ENCODE measurements at places on chromosomes 5 and 9. TPM values are rescaled to one million over a fixed set of nuclear protein-coding genes. Genes with fewer than 3 reads are reported as not detected.

The DBH gene
- polyA plus RNA-seq: 0.51 TPM

GRCh38 chr9:110248361-110248760, 7.9 kb downstream of the TXN start:
- no peak for DNase-seq

The CCL27 gene
- polyA plus RNA-seq: 0.81 TPM

- DNase-seq: no peak
These were observed 73.7 kb downstream of the TENT4A start for GRCh38 chr5:6786786-6787495.

The TMEM267 gene
- polyA plus RNA-seq: 13.6 TPM

DNA sequence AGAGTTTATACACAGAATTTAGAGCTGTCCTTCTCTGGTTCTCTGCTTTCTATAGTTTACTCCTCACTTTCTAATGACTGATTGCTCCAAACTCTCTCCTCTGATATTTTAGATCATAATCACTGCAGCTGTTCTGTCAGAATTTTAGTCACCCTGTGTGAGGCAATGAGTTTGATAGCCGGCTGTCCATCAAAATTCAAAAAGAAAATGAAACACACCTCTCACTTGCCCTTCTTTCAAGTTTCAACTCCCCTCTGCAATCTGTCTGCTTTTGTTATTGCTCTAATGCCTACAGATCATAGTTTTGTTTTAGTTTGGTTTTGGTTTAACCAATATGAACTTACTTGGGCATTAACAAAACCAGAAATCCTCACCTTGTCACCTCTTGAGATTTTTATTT, 23.3 kb upstream of the ABLIM3 start:
- no peak for DNase-seq

DNA sequence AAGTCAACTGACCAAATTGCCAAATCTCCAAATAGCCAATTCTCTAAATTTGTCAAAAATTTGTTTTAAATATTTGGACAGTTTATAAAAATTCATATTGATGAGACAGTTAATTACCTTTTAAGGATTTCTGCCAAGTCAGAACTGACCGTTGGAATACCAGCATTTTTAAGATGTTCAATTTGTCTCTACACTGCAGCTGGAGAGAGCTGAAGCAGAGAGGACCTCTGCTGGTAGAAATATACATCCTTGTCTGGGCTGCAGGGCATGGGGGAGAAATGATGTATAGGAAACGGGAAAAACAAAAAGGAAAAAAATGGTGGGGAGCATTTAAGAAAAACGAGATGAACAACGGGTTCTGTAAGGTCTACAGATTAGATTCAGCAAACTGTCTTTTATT, 16.8 kb downstream of the NR6A1 start:
- peak; percentile 32 for DNase-seq

The ADAMTSL2 gene
- 1.7 TPM for polyA plus RNA-seq

The KCNN2 gene
- 8.0 TPM for polyA plus RNA-seq

The SLC1A3 gene
- polyA plus RNA-seq: 21.2 TPM

The TMEM171 gene
- 0.88 TPM for polyA plus RNA-seq

The TMEM252 gene
- polyA plus RNA-seq: 0.70 TPM

- DNase-seq: peak; percentile 97
These were observed 13.7 kb downstream of the TRIO start for GRCh38 chr5:14156650-14157492.

DNA sequence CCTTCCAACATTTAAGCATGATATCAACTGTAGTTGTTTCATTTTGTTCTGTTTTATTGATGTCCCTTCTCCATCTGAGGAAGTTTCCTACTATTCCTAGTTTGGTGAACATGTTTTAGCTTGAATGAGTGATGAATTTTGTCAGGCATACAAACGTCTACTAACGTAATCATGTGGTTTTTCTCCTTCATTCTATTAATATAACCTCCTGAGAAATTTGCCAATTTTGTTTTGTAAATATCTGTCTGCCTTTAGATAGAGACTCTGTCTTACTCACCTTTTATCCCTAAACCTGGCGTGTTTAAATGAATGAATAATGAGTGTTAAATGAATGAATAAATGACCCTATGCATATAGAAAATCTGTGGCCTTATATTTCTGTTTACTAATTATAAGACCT, 26.5 kb upstream of the NREP start:
- DNase-seq: no peak

GRCh38 chr5:71924325-71924724, 182.9 kb upstream of the MAP1B start:
- DNase-seq: no peak

GRCh38 chr5:5480481-5481111, 58.1 kb downstream of the ICE1 start:
- DNase-seq: no peak

The BASP1 gene
- polyA plus RNA-seq: 29.9 TPM

GRCh38 chr9:35840881-35841644, 12.0 kb downstream of the TMEM8B start:
- DNase-seq: no peak

The C5orf52 gene
- polyA plus RNA-seq: not detected

The COL15A1 gene
- polyA plus RNA-seq: 167 TPM

DNA sequence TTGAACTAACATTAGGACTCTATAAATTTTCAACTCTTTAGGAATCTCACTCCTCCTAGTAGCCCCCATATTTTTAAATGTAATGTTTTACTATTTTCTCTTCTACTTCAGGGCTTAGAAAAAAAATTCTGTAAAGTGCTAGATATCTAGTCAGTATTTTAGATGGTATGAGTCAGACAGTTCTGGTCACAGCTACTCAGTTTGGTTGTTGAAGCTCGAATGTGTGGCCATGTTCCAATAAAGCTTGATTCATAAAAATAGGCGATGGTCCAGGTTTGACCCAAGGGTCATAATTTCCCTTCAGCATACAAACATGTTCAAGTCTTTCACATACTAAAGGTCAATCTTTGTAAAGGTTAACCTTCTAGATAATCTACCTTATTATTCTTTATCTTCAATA, 566.0 kb upstream of the CDH18 start:
- DNase-seq: no peak

The CCDC192 gene
- polyA plus RNA-seq: 0.48 TPM

The CD180 gene
- polyA plus RNA-seq: 1.4 TPM

DNA sequence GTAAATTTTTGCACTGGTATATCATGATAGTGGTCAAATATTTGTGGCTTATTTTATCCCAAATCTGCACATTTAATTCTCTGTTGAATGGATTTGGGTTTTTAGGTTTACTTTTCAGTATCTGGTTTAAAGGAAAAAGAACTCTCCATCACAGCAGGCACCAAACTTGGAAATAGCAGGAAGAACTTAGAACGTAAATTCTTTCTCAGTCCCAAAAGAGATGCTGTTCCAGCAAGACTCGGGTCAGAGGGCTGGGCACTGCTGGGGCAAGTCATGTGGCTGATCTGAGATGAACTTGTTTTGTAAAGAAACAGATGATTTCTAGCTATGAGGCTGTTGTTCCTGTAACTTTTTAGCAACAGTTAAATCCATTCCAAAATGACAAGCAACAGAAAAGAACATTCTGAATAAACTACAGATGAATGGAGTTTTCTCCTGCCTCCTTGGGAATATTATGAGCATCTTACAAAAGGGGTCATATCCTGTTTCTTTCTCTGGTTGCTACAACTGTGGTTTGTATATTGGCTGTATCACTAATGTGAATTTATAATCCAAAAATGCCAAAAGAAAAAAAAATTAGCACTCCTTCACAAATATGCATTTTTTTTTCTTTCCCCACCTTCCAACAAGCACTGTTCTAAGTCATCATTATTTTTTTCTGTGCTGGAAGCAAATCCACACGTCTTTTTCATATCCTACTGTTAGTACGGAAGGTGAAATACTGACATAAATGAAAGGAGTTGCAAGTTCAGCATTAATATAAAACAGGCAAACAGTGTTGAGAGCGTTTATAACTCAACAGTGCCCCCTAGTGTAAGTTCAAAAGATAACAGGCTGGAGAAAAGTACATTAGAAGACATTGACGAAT, 31.1 kb downstream of the OR2K2 start:
- peak; percentile 75 for DNase-seq

GRCh38 chr5:154447089-154447725, 1.4 kb downstream of the SAP30L start:
- no peak for DNase-seq

The LIX1 gene
- polyA plus RNA-seq: 8.6 TPM

The PHF24 gene
- polyA plus RNA-seq: 0.13 TPM

DNA sequence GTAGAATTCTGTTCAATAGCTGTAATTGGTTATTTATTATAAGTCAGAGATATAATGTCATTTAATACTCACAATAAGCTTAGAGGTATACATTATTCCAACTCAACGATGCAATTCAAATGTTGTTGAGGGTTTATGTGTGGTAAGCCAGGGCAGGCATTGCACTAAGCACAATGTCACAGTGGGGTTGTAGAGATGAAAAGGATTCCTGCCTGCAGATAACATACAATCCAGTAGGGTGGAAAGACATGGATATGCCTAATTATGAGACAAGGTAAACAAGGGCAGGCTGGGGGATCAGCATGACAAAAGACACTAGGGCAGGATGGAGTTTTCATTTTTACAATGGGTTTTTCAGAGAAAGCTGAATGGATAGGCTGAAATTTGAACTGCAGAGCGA, 98.7 kb upstream of the PALM2AKAP2 start:
- no peak for DNase-seq

GRCh38 chr5:158802941-158803341, 296.8 kb downstream of the EBF1 start:
- peak; percentile 90 for DNase-seq

The SURF6 gene
- 15.9 TPM for polyA plus RNA-seq

DNA sequence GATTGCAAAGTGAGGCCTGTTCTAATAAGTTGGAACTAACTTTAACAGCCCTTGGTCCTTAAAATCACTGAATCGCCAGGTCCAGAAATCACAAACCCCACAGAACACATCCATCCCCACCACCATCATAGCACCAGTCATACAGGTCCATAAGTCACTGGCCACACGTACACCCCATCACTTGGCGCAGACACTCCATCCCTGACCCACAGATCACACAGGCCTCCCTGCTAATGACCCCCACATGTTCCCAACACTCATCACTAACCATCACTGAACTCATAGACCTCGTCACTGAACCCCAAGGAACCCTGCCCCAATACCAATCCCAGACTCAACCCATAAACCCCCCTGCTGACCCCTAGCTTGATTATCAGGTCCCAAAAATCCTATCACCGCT, 41.2 kb upstream of the ZNF300 start:
- no peak for DNase-seq

DNA sequence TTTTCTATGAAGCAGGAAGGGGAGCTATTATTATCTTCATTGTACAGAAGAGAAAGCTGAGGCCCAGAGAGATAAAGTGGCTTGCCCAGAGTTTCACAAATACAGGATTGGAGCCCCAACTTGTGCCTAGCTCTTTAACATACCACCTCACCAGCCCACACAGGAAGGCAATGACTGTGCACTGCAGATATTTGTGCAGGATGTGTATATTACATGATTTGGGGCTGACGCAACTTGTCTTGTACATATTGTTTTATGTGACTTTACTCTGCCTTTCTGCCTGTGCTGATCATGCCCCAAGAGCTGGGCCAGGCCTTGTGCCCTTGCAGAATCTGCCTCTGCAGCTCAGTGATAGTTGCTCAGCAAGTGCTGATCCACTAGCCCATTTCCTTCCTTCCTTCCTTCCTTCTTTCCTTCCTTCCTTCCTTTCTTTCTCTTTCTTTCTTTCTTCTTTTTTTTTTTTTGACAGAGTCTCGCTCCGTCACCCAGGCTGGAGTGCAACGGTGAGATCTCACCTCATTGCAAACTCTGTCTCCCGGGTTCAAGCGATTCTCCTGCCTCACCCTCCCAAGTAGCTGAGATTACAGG, 106.6 kb upstream of the TBCA start:
- DNase-seq: no peak

DNA sequence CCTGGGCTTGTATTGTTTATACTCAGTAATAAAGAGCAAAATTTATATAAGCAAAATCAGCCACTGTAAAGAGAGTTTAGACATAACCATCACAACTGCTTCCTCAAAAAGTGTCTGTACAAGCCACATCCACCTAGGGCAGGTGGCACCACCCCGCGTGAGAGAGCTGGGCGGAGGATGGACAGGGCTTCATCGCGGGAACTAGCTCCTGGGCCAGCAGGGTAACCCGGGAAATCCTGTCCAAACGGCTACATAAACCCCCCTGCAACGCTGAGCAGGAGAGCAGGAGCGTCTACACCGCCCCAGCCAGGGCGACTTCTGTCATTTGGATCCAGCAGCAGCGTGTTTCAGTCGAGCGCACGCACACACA, 1.3 kb downstream of the SLC6A3 start:
- DNase-seq: no peak
